Activated CD4-positive, alpha-beta T cell treated with anti-CD3 and anti-CD28 coated beads, Interleukin-2, amount 50 U/mL, for 16 hours (primary cell): ENCODE measurements at places on chromosomes 4 and X.
A peak's percentile ranks its signal among the peaks of the same experiment; 100 is the strongest.

DNA sequence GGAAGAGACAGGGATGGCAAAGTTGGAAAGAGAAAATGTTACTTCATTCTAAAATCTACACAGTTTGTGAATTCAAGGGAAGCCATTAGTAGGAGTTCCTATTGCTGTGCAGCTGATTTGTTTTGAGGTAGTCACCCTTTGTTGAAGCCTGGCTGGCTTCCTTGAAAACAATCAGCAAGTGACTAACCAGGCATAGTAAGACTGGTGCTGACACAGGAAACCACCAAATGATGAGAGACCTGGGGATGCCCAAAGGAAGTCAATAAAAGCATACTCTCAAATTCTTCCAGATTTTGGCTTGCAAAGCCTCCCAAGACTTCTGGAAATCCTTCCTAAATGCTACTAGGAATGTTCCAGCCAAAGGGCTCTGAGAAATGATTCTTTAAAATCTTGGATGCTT, 23.9 kb upstream of the PRDM8 start:
- DNase-seq, result peak; percentile 91

GRCh38 chr4:32417113-32417704, 1697.0 kb downstream of the PCDH7 start:
- DNase-seq, result no peak

GRCh38 chrX:116596010-116596409, 133.2 kb upstream of the CT83 start:
- no peak for DNase-seq

GRCh38 chr4:54318904-54319303, 89.8 kb downstream of the PDGFRA start:
- peak; percentile 37 for DNase-seq

DNA sequence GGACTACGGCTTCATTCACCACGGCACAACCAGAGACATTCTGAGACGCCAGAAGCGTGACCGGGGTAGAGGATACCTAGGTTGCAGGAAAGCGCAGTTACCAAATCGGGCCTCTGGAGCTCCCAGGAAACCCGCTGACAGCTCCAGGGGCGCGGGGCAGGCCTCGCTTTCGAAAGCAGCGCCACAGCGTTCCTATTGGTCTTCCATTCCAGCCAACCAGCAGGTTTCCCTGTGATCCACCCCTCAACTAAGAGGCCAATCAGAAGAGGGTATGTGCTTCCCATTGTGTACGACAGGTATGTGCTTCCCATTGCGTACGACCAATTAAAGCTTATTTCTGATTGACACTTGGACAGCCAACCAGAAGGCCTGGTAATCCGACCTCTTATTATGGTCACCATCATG, 14.9 kb downstream of the SNX12 start:
- DNase-seq, result peak; percentile 43

DNA sequence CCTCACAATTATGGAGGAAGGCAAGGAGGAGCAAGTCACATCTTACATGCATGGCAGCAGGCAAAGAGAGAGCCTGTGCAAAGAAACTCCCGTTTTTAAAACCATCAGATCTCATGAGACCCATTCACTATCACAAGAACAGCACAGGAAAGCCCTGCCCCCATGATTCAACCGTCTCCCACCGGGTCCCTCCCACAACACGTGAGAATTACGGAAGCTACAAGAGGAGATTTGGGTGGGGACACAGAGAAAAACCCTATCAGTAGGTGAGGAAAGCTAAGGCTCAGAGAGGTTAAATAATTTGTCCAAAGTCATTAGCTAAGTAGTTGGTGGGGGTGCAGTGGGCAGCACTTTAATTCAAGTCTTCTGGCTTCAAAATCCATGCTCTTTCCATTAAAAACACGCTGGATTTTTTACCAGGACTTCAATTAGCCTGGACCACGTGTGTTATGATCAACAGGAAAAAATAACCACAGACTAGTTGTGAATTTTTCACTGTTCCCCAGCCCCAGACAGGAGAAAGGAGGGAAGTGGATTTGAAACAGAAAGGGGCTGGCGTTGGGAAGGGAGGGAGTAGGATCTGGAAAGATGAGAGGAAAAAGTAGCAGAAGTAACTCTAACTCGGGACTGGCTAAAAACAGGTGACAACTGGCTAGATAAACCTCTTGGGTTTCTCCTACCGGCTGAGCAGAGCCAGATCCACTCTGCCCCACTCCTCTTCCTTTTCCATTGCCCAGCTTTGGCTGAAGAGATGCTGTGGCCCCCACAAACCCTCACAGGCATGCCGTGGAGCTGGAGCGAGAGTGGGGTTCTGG, 986 bp downstream of the MTMR8 start:
- DNase-seq, result no peak

DNA sequence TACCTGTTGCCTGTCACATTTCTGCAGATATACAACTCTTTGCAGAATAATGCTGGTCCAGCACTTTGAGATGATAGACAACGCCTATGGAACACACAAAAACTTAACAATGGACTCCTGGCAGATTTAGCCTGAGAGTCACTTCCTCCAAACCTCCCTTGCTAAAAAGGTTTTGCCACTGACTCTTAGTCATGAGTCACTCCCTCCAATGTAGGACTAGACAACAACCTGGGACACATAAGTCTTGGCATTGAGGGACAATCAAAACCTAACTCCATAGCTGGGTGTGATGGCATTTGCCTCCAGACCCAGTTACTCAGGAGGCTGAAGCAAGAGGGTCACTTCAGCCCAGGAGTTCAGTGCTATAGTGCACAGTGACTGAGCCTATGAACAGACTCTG, 22.0 kb upstream of the EIF4E start:
- no peak for DNase-seq

- DNase-seq, result no peak
Observed at GRCh38 chrX:110315551-110315950, 2.3 kb downstream of the AMMECR1 start.

- peak; percentile 82 for DNase-seq
Observed at GRCh38 chr4:109649872-109650271, 53.4 kb downstream of the CASP6 start.

DNA sequence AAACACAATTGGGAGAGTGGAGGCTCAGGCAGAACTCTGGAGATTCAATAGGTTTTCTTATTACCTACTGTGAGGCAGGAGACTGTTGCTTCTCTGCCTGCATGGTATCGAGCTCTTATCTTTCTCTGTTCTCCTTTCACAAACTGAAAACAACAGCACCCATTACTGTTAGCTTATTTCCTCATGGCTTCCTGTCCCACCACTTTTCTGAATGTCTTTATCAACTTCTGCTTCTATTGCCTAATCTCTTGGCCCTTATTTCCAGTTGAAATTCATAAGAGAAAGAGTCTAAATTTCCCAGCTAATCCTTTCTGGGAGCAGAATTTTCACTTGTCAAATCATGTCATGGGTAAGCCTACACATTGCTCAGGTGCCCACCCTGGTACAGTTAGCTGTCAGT, 46.8 kb upstream of the NDST3 start:
- DNase-seq, result no peak
